ENCODE measurements at places on chromosomes 13 and 19.

GRCh38 chr13:37194428-37194861 lies 89.0 kb upstream of the CSNK1A1L start:
- no peak for DNase-seq

DNA sequence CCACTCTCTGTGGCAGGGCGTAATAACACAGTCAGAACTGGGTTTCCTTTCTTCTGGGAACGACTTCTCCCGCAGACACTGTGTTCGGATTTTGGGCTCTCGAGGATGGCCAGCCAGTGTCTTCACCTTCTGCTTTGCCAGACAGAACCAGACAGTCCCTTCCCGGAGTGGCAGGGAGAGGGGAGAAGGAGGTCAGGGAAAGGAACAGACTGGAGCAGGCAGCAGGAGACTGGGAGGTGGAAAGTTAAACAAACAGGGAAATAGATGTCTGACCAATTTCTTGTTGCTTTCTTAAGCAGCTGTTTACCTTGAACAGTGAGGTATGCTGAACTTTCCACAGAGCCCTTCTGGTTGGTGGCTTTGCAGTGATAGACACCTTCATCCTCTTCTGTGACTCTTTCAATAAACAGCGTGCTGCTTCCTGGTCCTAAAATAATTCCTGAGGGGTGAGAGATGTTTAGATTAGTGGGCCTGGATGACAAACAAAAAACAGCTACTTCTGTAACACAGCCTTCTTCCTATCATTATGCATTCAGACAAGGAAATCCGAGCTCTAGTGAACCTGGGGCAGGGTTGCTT lies 137.6 kb downstream of the FLT1 start:
- no peak for DNase-seq

DNA sequence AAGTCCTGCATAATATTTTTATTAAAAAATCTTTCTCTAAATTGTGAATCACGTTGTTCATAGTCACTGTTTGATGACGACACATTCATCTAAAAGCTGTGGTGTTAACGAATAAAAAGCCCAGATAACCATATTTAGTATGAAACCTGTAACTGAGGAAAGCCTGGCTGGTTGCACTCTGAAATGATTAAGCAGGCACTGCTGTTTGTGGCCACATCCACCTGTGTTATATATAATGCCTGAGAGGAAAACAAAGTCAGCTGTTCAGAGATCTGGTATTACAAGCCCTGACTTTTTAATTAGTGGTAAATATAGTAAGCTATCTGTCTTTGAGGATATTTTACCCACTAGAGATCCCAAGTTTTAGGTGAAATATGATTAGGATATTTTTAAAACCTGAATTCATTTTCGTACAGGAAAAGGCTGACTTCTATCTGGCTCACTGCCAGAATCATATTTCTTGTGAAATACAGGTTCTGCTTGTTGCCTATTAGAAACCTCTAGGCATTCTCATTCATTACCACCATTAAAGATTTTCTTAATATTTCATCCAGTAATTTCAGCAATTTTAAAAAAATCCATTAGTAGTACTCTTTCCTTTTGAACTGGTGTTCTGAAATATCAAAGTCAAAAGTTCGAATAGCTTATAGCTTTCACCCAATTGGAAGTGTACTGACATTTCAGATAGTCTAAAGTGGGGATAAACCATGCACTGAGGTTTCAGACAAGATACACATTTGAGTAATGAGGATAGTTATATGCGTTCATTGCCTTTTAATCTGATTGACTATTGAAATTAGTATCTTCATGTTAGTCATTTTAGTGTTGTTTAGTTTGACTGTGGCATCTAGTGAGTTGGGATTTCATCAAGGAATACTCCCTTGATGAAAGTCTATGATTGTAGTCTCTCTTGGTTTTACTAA lies 79.7 kb downstream of the LMO7 start:
- DNase-seq, result no peak

DNA sequence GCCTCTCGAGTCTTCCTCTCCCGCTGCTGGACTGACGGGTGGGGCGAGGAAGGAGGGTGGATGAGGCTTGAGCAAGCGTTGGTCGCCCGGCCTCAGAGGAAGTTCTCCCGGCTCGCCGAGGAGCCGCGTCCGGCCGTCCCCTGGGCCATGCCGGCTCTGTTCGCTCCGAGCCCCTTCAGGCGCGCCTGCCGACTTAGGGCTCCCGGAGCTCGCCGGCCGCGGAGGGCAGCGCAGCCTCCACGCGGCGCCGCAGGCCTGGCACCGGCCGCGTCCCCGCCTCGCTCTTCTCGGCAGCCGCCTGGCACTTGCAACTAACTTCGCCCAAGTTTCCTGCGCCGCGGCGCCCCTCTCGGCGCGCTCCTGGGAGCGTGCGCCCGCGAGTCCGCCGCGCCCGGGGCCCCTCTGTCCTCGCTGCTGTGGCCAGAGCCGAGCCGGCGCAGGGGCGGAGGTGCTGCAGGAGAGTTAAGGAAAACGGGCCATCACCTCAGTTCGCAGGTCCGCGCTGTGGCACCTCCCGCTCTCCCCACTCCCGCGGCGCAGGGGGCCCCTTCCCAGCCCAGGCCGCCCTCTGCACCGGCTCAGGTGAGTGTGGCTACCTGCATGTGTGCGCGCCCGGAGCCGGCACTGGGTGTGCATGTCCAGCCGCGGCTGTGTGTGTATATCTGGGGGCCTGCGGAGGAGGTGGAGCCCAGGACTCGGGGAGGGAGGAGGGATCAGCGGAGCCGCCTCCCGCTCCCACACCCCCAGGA lies 641 bp upstream of the SOX21 start:
- DNase-seq, result no peak

- peak; percentile 95 for DNase-seq
These were observed 145.6 kb upstream of the KLHL1 start for GRCh38 chr13:70253834-70254233.

GRCh38 chr13:50713523-50714248 lies 129.8 kb downstream of the DLEU7 start:
- no peak for DNase-seq

DNA sequence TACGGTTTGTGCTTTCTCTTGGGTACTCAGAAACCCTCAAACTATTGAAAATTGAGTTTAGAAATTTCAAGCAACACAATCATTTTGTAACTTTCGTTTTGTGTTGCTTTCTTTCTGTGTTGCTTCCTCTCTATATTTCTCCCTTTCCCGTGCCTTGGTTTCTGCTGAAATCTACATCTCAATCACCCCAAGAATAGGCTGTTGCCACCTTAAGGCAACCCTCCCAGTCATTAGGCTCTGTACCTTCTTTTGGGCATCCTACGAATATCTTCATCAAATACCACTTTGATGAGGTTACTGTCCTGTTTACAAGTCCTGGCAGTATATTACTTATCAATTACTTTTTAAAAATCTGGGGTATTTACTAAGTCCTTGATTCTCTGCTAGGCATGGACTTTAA lies 621.6 kb downstream of the GPC6 start:
- no peak for DNase-seq

DNA sequence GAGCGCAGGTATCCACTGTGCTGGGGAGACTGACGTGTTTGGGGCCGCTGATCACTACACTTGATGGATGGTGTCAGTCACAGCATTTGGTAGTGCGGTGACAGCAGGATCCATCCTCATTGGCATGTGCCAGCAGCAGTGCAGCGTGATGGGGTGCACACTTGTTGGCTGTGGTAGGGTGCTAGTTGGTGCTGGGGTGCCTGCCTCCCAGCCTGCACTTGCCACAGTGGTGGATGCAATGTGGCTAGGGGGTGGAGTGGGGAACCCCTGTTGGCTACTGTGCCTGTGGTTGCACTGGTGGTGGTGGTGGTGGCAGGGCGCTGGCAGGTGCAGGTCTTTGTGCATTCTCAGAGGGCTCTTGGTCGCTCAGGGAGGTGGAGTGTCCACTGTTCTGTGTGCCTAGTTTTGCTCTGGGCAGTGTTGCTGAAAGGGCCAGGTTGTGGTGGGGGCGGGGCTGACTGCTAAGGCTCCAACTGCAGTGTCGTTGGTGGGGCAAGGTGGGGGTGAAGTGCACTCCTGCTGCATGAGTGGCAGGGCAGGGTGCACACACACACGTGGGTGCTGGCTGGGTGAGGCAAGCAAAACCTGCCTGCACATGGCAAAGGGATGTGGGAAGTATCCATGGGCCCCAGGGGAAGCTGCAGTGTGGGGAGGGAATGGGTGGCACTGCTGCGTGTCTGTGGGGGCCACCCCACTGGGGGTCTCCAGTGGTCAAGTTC lies 84.8 kb downstream of the ZMYM2 start:
- no peak for DNase-seq

DNA sequence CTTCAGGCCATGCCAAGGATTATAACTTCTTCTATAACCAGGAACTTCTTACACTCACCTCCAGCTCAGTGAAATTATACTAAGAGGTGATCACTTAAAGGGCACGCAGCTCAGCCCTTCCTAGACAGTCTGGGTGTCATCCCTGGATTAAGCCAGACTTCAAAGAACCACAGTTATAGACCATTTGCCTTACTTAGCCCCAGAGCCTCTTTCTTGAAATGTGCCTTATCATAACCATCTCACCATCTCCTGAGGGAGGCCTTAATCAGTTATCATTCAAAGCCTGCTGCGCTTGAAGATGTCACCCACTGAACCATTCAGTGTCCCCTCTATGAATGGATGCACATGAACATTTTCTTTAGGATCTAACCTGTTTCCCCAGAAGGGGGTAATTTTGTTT lies 10.1 kb upstream of the DHRS12 start:
- no peak for DNase-seq

DNA sequence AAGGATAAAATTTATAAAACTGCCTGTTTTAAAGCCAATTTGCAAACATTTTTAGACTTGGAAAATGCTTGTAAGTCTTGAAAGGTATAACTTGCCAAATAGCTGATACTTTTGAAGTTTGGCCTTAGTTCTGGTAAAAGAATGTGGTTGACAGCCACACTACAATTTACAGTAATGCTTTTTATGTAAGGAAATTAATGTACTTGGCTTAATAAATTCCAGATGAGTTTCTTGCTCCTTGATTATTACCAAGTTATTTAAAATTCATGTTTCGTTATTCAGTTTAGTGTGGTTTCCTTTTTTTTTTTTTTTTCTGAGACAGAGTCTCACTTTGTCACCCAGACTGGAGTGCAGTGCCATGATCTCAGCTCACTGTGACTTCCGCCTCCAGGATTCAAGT lies 14.9 kb downstream of the LMO7 start:
- no peak for DNase-seq

GRCh38 chr19:2252797-2253105 lies 3.5 kb downstream of the JSRP1 start:
- no peak for DNase-seq

- no peak for DNase-seq
These were observed 144.1 kb upstream of the TMTC4 start for GRCh38 chr13:100818711-100819110.

- no peak for DNase-seq
These were observed 169.3 kb downstream of the PCDH20 start for GRCh38 chr13:61246351-61246750.

GRCh38 chr13:50524560-50524959 lies 318.9 kb downstream of the DLEU7 start:
- no peak for DNase-seq

DNA sequence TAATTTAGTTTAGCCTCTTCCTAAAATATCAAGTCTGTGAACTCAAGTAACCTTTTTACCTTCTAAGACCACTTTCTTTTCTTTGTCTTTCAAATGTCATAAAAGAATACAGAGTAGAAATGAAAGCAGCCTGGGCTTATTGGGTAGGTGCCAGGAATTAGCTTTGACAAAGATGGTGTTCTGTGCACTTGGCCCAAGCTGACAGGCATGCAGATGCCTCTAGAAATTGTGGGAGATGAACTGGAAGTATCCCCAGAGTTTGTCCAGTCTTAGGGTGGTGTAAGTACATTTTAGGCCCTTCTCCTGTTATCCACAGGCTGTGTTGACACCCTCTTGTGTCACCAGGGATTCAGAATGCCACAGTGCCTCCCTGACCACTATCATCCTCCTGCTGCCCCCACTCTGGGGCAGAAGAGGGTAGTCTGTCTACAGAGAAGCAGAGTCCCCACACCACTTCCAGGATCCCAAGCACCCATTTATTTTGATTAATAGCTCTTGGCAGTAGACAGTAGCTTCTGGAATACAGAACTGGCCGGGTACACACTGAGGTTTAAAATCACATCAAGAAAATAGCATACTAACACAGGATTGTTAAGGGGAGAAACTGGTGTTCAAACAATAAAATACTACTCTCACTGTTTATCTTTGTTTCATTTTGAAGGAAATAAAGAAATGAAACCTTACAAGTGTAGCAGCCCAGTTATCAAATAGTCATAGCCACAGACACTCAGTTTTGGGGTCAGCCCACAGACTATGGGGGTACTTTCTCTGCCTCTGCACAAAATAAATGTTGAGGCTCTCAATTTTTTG lies 343.2 kb downstream of the KCNRG start:
- DNase-seq, result no peak

DNA sequence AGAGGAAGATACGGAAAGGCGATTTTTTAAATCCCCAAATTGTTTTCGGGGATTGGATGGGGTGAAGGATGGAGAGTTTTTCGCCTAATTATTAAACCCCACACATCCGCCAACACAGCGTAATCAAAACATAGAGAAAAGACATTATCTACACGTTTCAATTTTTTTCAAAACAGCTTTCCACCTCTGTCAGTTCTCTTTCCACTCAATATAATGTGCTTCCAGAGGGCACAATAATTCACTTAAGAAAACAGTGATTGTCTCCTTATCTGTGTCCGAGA lies 435 bp upstream of the OBI1 start:
- no peak for DNase-seq

DNA sequence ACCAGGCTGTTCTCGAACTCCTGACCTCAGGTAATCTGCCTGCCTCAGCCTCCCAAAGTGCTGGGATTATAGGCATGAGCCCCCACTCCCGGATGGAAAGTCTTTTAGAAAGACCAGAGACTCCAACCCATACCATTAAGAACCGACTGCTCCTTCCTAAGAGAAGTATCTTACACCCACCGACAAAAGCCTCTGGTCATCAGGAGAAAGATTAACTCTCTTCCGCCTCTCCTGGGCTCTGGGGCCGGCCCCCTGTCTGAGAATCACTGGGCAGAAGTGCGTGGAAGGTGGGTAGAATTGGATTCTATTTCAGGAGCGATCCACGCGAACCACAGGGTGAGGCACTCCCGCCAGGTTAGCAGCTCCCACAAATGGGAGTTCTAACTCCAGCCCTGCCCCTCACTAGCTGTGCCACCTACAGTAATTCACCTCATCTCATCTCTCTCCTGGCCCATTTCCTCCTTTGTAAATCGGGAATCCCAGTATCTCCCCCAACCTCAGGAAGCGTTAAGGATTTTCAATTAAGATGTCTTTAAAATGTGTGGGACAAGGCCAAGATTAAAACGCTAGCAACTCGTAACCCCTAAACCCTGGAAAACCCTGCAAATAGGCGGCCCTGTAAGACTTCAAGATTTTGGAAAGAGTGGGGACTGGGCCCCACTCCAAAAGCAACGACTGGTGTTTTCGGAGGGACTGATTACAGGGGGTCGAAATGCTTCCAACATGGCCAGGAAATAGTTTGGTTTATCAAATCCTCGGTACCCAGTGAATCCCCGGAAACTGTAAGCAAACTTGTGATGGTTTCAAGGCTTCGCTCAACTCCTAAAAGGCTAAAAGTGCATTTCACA lies 1.3 kb downstream of the HNRNPL start:
- no peak for DNase-seq

Data from NCI-H1417 treated with DMSO at 0.1 percent for 48 hours (cell line).